H54 (cell line): ENCODE measurements at places on chromosomes 5 and 9.

DNA sequence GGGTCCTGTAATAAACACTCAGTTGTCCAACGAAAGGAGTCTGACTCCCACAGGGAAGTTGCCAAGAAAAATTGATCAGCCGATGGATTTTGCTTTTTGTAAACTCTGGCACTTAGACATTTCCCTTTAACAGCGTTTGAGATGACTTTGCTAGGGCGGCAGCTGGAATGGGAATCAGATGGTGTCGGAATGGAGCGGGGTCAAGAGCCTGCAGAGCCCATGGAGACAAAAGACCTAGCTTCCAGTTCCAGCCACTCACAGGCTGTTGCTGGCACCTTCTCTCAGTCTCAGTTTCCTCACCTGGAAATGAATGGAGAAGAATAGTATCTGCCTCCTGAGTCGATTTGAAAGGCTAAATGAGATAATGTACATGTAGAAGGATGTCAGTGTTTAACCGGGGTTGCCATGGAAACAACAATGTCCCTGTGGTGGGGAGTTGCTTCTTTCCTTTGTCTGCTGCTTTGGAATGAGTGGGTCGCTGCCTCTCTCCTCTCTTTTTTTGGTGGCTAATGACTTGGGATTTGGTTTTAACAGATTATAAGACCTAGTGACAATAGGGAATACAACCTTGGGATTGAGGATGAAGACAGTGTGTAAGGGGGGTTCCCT, 137.4 kb downstream of the GAS1 start:
- no peak for DNase-seq

- DNase-seq: no peak
Observed at GRCh38 chr9:36250079-36250478, 8.2 kb downstream of the GNE start.

- DNase-seq: peak; percentile 36
Observed at GRCh38 chr5:146667633-146668272, 151.8 kb upstream of the GPR151 start.

- no peak for DNase-seq
Observed at GRCh38 chr5:116629168-116629567, 54.5 kb upstream of the SEMA6A start.

DNA sequence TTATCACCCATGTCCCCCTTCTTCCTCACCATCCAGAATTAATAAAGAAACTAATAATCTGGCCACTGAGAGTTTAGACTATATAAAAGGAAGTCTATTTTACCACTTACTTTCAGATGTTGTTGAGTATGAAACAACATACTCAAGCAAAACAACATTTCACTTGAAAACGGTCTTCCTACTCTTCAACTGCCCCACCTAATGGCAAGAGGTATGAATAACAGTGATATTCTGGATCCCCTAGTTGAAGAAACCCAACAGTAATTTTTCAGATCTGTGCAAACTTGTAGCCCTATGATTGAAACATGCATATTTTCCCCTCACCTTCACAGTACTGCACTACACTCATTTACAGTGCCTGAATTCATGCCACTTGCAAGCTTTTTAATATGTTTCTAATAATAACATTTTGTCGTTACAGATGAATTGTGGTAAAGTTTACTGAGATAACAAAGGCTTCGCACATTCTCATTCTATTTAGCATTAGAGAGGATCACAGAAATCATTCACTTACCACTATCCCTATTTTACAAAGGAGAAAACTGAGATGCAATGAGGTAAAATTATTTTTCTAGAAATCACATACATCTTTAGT, 267.9 kb upstream of the PDE4D start:
- DNase-seq: no peak

- no peak for DNase-seq
Observed at GRCh38 chr5:9477537-9477936, 68.3 kb downstream of the SEMA5A start.

DNA sequence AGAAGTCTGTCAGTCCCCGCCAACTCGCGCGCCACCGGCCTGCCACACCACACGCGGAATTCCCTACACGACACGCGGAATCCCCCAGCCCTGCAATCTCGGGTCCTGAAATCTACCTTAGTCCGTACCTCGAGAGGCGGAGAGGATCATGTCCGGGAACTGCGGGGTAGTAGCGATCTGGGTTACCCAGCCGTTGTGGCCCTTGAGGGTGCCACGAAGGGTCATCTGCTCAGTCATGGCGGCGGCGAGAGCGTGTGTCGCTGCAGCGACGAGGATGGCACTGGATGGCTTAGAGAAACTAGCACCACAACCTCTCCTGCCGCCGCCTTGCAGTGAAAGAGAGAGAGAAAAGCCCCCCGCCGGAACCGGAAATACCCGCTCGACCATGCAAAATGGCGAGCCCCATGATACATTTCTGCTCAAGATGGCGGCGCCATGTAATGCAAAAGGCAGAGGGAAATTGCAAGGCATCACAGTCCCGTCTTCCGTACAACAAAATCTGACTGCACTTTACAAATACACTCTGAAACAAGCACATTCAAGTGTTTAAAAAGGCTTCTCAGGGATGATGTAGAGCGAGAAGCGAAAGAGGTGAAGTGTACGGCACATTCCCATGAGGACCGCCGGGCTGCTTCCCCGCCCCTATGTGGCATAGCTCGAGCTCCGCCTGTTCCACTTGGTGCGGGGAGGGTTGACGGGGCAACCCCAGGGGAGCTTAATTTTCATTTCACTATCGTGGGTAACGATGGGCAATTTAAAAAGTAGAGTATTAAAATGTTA, at the start of gene RACK1:
TSS of gene RACK1 (minus strand) at position 343 of the 780 bp plus-strand sequence. CDS start at position 237, 106 bp downstream.
- DNase-seq: peak; percentile 70

- DNase-seq: no peak
Observed at GRCh38 chr5:50325237-50325832, 115.8 kb downstream of the EMB start.

DNA sequence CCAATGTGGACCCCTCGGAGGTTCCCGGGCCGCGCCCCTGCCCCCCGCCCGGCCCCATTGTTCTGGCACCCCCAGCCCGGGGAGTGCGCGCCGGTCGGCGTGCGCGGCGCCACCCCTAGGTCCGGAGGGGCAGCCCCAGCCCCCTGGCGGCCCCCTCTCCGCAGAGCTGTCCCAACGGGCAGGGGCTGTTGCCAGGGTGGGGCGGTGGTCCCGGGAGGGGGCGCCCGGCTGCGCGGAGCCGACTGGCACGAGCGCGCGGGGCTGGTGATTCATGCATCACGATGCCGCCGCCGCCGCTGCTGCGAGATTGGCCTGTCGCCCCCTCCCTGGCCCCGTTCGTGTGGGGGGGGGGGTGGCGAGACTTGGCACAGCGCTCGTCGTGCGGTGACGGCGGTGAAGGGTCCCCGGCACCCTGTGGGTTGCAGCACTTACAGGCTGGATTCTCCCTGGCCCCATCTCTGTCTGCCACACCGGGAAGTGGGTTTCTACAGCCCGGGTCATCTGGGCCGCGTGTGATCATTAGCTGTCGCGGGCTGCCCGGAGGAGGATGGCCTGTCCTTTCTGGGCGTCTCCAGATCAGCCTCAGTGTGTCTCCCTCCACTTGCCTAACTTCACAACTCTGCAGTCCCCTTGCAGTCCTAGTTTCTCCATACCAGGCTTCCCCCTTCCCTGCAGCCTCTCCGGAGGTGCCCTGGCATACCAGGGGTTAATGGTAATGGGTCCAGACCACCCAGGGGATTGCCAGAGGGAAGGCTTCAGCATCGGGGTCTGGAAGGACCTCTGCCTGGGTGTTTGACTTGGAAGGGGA, 858 bp downstream of the NCS1 start:
- DNase-seq: no peak

DNA sequence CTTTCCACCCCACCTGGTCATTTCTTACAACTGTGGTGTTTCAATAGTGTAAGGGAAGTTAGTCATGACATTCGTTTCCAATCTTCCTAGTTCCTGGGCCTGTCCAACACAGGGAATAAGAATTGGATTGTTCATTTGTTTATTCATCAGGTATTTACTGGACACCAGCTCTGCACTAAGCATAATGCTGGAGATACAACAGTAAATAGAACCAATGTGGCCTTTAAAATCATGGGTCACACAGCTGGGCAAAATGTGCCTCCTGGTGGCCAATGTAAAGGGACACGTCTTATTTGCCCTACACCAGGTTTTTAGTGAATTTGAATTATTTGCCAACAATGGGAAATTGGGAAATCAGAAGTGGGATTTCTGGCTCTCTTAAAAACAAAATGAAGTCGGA, 10.4 kb downstream of the ABLIM3 start:
- no peak for DNase-seq

GRCh38 chr9:16683326-16683725, 187.1 kb downstream of the BNC2 start:
- DNase-seq: no peak

DNA sequence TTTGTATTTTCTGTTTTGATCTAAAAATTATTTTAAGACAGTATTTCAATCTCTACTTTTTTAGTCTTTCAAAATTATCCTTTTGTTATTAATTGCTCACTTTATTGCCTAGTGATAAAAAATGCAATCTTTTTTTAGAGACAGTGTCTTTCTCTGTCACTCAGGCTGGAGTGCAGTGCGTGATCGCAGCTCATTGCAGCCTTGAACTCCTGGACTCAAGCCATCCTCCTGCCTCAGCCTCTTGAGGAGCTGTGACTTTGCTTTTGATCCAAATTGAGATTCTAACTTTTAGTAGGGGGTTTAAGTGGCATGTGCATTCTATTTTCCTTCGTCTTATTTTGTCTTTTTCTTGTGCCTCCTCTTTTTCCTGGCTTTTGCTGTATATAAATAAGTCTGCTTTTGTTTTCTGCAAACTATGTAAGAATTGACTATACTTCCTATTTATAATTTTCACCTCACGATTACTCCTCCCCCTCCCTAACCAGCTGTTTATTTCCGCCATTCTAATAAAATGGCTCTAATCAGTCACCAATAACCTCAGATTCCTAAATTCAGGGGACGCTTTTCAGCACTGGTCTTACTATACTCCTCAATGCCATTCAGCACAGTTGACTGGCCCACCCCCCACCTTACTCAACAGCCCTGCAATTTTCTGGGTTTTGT, 32.3 kb downstream of the KLF9 start:
- no peak for DNase-seq

DNA sequence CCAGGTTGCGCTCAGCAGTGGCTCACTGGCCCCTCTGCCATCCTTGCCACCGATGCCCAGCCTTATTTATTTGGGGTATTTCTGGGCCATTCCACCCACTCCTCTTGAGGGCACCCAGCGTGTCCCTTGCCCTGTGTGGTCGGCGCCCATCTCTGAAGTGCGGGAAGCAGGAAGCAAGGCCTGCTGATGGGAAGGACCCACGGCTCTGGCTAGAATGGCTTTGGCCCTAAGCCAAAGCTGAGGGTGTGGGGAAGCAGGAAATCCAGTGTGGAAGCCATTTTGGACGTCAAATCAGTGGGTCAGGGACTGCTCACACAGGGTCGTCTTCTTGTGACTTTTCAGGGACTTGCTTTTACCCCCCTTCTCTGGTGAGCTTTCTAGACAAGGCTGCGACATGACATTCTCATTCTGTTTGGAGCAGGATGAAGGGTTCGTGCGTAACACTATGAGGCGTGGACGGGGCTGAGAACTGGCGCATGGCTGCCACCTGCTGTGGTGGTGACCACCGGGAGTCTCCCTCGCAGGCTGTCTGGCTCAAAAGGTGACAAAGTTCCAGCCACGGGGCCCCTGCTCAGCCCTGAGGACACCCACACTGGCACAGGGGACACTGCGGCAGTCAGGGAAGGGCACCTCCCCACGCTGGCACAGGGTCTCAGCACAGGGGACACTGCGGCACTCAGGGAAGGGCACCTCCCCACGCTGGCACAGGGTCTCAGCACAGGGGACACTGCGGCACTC, 50.7 kb upstream of the NKD2 start:
- DNase-seq: no peak

DNA sequence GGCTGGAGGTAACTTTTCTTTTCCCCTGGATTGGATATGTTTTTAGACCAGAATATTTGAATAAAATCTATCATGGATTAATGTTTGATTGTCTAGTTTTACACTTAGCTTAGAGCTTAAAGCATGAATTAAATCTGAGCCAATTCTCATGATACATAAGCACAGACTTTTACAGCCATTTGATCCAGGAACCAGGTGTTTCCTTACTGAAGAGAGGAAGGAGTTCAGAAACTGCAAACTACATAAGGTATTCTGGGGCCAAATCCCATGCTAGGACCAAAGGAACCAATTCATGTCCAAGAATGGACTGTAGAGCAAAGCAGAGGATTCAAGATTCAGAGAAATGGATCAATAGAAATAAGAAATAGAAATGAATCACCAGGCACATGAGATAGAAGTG, 360.4 kb upstream of the ZNF608 start:
- no peak for DNase-seq

DNA sequence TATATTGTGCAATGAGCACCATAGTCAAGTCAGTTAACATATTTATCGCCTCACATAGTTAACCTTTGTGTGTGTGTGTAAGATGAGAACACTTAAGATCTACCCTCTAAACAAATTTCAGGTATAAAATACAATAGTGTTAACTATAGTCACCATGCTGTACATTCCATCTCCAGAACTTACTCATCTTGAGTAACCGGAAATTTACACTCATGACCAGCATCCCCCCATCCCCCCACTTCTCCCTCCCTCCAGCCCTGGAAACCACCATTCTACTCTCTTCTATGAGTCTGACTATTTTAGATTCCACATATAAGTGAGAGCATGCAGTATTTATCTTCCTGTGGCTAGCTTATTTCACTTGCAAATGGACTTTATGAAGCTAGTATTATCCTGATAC, 40.3 kb downstream of the ZNF354A start:
- peak; percentile 19 for DNase-seq

GRCh38 chr9:70113403-70114022, 69.9 kb downstream of the MAMDC2 start:
- DNase-seq: peak; percentile 64

- no peak for DNase-seq
Observed at GRCh38 chr5:89263846-89264245, 380.9 kb upstream of the MEF2C start.

GRCh38 chr5:89253666-89254352, 370.8 kb upstream of the MEF2C start:
- no peak for DNase-seq

DNA sequence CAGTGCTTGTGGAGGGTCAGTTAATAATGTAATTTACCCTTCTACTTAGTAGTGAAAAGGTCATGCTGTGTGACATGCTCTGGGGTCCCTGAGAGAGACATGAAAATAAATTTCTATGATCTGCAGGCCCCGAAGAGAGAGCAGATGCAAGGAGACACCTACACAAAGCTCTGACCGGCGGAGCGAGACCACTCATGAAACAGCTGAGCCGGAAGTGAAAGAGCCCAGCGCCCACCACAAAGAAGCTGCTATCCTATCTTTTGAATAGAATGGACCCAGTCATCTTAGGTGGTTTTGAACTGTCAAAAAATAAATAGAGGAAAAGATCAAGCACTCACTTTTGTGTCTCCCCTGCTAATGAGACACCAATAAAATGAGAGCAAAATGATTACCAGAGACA, 190.0 kb downstream of the MED10 start:
- no peak for DNase-seq

DNA sequence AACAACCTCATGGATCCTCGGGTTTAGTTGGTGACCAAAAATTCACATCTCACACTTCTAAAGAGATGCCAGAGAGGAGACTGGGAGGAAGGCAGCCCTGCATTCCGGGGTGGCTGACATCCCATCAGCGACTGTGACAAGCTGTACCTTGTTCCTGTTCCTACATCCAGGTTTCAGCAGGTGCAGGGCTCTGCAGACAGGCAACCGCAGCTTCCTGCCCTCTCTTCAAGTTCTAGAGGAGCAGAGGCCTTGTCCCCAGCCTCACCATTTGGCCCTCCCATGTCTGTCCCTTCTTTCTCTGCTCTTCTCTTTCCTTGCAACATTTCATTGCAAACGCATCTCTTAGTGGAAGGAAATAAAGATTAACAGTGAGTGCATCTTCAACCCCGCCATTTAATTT, 454.6 kb downstream of the IRX1 start:
- DNase-seq: no peak
